Hematopoietic multipotent progenitor cell treated with erythropoietin and hydrocortisone succinate and interleukin-3 and kit ligand, for 6 days (in vitro differentiated cells): ENCODE measurements at places on chromosomes 16 and 17.
A peak's percentile ranks its signal among the peaks of the same experiment; 100 is the strongest.

DNA sequence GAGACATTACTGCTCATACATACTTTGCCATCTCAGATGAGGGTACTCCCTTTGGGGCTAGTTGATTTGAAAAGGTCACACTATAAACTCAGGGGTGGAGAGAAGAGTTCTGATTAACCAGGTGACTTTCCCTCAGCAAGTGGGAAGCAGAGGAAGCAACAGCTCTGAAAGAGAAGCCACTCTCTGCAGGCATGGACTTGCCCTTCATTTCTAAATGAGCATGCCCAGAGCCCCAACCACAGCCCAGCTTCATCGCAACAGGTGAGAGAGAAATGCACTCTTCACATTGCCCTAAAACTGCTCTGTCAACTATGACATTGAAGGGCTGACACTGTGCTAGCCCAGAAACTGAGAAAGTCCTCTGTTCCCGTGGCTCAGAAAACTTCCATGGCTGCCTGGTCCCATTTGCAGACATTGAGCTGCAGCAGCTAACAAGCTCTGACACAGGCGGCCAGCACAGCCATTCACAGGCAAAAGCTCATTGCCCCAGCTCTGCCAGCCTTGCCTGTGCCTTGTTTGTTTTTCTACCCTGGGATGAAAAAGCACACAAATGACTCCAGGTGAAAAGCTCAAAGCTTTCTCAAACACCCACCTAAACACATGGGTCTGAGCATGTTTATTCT, 419.8 kb upstream of the DYNLRB2 start:
- DNase-seq = no peak

GRCh38 chr17:43216369-43216761, 4.7 kb downstream of the TMEM106A start:
- DNase-seq = no peak

- DNase-seq = no peak
These were observed 13.8 kb downstream of the IGSF6 start for GRCh38 chr16:21638573-21638975.

DNA sequence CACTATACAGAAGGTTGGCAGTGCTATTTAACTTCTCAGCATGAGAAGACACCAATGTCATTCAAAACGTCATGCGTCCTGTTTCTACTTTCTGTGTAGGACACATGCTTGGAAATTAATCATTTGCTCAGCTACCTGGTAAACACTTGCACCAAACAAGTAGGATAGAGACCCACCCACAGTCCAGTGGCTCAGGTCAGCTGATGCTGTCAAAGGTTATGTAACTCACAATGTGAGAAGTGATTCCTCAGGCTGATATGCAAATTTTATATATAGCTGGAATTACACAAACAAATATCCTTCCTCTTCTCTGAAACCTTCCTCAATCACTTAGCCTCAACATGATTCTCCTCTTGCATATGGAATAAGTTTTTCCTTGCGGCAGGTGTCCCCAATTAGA, 59.6 kb downstream of the ZZEF1 start:
- peak; percentile 19 for DNase-seq

GRCh38 chr17:76820039-76820438, 48.2 kb upstream of the MGAT5B start:
- DNase-seq = no peak

DNA sequence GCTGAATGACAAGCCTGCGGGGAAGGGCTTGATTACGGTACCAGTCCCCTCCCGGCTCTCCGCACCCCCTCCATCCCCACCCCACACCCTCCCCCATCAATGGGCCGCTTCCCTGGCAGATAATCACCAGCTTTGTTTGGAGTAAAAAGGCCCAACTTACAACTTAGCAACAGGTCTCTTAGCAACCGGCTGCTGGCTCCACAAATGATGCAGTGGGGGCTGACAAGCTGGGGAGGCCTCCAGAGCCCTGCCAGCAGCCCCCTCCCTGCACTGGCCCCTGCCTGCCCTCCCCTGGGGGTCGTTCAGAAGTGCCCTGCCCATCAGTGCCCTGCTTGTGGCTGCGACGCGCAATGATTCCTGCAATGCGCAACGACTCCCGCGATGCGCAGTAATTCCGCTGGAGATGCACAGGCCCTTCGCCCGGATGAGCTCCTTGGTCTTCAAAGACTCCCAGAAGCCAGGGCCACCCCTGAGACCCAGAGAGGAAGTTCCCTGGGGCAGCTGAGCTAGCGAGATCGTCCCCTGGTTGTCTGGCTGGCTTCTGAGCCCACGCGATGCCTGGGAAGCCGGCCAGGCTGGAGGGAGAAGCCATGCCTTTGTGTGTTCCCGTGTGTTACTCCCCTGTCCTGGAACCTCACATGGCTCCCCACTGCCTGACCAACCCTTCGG, 23.3 kb downstream of the CPNE2 start:
- DNase-seq = no peak

DNA sequence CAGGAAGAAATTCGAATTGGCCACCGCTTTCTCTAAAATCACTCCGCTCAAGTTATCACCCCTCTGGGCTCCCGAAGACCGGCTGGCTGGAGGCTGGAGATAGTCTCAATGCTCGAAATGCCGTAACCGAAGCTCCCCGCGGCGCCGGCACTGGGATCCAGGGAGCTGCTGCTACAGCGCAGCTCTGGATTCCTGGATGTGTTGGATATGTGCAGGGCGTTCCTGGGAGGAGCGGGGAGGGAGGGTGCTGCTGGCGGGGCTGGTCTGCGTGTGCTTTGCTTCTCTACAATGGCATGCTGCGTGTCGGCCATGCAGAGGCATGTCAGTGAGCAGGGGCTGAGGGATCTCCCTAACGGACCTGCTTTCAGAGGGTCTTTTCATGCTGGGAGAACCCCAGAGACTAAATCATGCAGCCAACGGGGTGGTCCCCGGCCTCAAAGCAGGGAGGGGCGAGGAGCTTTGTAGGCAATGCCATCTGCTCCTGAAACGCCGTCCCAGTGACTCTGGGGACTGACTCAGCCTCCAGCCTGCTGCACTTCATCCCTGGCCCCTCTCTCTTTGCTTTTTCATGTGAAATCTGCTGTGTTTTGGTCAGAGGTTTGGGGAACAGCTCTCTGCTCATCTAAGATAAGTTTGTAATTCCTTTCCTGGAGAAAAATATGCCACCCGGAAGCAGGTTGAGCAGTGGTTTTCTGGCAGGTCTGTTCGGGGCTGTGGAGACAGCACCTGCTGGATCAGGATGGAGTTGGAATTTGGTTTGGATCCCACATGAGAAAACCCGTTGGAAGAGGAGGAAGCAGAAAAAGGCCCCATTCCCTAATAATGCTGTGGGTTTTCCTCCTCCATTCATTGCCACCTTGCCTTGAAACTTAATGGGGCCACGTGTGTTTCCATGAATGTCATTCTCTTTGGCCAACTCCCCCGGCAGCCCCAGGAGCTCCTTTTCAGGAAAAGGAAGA, 311.4 kb downstream of the SEC14L1 start:
- DNase-seq = peak; percentile 54

GRCh38 chr17:8537734-8538133, 92.8 kb downstream of the MYH10 start:
- no peak for DNase-seq

- no peak for DNase-seq
These were observed 17.6 kb downstream of the ATPAF2 start for GRCh38 chr17:18021372-18021771.

DNA sequence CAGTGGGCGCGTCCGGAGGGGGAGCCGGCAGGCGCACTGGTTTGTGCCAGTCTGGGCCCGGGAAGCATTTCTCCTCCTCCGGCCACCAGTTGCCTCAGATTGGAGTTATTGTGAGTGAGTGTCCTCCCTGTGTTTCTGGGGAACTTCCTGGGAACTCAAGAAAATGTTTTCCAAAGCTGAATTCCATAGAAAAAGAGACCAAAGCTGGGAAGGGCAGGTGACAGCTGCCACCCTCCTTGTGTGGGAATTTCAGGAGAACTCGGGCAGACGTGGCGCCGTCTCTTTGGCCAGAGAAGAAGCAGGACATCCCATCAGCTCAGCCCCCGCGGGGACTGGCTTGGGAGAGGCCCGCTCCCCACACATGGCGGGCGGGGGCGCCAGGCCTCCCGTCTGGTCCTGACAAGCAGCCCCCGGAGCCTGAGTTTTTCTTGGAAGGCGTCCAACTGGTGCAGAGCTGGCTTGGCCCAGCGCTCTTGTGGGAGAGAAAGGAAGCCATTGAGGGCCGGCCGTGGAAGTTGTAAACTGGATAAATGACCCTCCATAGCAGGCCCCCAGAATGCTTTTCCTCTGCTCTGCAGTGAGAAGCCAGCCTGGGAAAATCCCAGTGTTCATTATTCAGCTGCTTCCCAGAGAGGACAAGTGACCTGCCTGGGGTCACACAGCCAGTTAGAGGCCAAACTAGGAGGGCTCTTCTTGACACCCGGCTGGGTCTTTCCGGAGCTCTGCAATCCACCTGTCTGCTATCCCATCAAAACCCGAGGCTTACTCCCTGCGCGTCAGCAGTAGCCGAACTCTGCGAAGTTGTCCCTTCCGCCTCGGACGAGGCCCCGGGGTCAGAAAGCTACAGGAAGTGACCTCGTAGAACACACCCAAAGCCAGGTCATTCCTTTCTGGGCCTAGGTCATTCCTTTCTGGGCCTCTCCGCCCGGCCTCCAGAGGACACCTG, 39.2 kb upstream of the GSE1 start:
- DNase-seq = peak; percentile 70

- DNase-seq = no peak
These were observed 29.7 kb upstream of the KIF2B start for GRCh38 chr17:53792997-53793396.

DNA sequence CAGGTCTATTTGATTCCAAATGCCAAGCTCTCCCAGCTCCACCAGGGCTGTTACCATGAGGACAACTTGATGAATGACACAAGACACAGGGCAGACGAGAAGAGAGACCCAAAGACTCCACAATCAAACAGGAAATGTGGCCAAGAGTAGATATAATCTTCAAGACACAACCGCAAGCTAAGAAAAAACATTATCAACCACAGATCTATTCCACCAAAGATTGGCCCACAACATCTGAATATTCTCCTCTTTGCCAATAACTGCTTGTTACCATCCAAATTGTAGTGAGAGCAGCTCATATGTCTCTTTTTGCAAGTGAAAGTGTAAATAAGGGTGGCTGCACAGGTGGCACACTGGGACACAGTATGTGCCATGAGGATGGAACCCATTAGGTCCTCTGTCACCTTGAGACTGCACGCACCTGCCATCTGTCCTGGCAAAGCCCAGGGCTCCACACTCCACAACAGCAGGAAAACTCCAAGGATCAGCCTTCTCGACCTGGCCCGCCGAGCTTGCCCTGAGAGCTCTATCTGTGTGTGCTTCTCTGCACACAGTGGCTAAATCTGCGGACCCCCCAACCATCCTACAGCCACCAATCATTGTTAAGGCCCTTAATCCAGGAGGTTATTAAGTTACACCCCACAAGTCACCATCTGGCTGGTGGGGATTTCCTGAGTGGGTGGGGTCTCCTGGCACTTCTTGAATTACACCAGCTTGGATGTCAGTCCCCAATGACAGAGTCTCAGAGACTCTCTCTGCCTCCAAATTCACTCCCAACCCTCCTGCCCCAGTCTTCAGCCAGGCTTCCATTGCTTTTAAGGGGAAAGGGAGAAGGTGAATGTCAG, 50.5 kb downstream of the DYNLRB2 start:
- DNase-seq = peak; percentile 75

DNA sequence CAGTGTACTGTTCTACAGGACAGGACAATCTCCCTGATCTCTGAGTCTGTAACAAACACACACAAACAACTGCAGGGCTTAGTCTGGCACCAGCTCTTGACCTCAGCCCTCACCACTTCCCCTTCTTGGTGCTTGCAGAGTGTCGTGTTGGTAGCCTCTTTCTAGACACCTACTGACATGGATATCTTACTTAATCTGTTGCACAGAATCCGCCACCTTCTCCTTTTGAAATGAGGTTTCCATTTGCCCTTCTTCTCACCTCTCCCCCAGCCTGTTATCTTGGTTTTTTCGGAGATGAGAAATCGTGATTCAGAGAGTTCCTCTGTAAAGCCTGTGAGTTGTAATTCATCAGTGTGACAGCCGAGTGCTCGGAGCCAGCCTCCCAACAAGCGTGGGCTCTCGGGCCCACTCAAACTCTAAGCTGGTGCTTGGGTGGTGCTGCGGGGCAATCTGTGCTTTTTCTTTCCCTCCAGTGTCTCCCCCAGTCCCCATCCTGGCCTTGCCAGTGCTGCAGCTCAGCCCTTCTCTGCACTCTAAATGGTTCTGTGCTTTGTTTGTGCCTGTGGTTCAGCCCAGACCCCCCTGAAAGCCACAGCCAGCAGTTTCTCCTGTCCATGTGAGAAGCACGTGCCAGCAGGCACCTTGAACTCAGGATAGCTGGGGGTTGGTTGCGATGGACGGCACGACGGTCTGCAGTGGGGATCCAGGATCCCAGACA, 28.1 kb downstream of the KIAA0513 start:
- DNase-seq = peak; percentile 92

DNA sequence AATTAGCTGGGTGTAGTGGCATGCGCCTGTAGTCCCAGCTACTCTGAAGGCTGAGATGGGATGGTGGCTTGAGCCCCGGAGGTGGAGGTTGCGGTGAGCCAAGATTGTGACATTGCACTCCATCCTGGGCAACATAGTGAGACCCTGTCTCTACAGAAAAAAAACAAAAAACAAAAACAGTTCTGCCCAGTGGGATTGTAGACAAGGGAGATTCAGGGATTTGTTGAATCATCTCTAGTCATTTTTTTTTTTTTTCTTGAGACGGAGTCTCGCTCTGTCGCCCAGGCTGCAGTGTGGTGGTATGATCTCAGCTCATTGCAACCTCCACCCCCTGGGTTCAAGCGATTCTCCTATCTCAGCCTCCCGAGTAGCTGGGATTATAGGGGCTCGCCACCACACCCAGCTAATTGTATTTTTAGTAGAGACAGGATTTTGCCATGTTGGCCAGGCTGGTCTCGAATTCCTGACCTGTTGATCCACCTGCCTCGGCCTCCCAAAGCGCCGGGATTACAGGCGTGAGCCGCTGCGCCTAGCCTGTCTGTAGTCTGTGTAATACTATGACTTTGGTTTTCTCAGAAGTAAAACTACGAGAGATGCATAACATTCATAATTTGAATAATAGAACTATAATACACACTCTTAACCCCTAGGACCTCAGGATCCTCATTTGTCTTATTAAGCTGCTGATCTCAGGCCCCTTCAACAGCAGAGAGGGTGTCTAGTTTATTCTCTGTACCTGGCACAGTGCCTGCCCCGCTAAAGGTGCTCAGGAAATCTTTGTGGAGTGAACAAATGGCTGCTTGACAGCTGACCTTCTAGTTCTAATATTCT, 1.4 kb downstream of the TEN1 start:
- no peak for DNase-seq

GRCh38 chr16:9996221-9996620, 186.0 kb downstream of the GRIN2A start:
- no peak for DNase-seq

- DNase-seq = no peak
These were observed 17.6 kb upstream of the PHF12 start for GRCh38 chr17:28968914-28969295.
